ENCODE measurements at places on chromosomes 6 and 20.

DNA sequence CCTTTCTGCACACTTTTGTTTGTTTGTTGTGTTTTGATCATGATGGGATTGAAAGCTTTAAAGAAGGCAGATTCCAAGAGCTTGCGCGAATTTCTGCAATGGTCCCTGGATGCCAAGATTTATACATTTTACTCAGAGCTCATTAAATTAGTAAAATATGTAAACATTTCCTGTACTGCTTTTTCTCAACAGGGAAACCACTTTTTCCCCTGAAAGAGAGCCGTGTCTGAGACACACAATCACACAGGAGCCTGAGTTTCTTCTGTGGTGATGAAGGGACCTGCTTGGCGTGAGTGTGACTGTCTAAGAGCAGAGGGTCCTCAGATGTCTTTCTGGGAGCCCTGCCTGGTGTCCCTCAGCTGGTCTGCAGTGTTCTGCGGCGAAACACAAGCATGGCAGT is 12.1 kb upstream of the TAGAP start:
- DNase-seq = no peak

- DNase-seq = no peak
These were observed 26.6 kb downstream of the KCNK17 start for GRCh38 chr6:39287601-39288000.

DNA sequence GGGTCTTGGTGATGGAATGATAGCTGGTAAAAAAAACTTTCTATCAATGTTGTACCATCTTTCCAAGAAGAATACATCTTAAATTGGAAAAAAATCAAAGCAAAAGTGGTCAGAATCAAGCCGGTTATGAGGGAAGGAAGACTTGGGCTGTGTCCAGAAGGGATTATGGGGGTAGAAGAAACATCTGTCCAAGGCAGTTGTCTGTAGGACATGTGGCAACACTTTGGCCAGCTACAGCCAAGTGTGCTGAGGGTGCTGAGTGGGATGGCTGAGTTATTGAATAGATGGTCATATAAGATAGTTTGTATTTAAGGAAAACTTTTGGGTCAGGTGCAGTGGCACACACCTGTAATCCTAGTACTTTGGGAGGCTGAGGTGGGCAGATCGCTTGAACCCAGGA is 38.4 kb downstream of the INSM1 start:
- DNase-seq = no peak

DNA sequence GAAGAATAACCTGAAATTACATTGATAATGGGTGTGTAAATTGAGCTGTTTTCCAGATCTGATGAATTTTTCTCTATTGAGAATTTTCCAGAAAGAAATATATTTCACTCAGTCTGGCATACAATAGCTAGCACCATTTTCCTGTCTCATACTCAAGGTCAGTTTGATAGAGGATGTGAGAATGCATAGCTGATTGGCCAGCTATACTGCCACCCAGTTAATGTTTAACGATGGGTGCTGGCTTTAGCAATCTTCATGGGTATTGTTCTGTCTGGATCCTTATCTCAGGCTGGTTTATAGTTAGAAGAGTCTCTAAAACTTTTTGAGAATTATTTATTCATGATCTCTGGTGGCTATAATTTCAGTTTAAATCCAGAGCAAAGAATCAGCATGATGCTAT is 147.4 kb downstream of the HDGFL1 start:
- DNase-seq = no peak

- DNase-seq = no peak
These were observed 187.8 kb downstream of the SYNDIG1 start for GRCh38 chr20:24657196-24657595.

- DNase-seq = no peak
These were observed 341.7 kb downstream of the PRL start for GRCh38 chr6:21955053-21955595.

- no peak for DNase-seq
These were observed 3.6 kb downstream of the SOX4 start for GRCh38 chr6:21596949-21597682.

GRCh38 chr20:46276531-46276930 is 31.8 kb downstream of the CDH22 start:
- DNase-seq = no peak

GRCh38 chr6:22318404-22318803 is 21.6 kb upstream of the PRL start:
- no peak for DNase-seq

DNA sequence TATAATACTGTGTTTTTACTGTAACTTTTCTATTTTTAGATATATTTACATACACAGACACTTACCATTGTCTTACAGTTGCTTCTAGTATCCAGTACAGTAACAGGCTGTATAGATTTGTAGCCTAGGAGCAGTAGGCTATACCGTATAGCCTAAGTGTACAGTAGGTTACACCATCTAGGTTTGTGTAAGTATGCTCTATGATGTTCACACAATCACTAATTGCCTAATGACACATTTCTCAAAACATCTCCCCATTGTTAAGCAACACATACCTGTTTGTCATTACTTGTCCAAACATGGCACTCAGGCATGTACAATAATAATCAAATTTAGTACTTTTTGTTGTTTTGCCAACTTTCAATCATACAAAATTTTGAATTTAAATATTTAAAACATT is 757.3 kb downstream of the DOK5 start:
- DNase-seq = no peak

- DNase-seq = no peak
These were observed 57.6 kb downstream of the CBLN4 start for GRCh38 chr20:55947701-55948100.

DNA sequence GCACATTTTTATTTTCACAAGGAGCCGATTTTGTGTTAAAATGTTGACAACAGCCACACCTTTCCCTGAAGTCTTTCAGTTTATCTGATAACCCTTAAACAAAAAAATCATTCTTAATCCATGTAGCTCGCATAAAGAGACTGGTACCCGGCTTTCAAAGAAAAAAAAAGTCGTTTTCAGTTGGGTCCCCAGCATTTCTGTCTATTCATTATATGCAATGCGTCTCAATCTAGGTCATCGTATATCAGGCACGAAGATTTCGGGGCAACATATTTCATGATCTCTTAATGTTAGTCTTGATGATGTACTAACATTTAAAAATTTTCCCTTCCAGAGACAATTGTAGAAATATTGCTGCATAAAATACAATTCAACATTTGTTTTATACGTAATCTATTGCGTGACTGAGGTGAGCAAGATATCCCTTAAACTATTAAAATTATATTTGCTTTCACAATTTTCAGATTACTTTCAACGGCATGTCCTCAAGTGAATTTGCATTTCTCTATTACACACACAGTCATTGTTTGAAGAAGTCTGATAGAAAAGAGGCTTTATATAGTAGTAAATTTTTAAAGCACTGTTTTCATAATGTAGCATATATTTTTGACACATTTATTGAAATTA is 2.9 kb upstream of the TUBB2B start:
- DNase-seq = no peak

GRCh38 chr6:169539176-169539897 is 162.5 kb downstream of the WDR27 start:
- DNase-seq = no peak

DNA sequence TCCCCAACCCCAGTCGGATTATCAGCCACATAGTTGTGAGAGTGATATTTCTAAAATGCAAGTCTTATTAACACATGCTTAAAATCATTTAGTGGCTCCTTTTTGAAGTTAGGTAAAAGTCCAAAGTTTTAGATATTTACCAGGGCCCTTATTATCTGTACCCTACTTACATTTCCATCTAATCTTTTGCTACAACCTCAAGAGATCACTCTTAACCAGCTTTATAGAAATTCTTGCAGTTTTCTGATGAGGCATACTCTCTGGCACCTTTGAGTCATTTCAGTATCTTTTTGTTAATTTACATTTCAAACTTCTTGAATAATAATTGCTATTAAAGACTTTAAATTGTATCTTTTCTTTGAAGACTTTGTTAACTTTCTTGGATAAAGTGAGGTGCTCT is 453.3 kb downstream of the RFPL4B start:
- no peak for DNase-seq

DNA sequence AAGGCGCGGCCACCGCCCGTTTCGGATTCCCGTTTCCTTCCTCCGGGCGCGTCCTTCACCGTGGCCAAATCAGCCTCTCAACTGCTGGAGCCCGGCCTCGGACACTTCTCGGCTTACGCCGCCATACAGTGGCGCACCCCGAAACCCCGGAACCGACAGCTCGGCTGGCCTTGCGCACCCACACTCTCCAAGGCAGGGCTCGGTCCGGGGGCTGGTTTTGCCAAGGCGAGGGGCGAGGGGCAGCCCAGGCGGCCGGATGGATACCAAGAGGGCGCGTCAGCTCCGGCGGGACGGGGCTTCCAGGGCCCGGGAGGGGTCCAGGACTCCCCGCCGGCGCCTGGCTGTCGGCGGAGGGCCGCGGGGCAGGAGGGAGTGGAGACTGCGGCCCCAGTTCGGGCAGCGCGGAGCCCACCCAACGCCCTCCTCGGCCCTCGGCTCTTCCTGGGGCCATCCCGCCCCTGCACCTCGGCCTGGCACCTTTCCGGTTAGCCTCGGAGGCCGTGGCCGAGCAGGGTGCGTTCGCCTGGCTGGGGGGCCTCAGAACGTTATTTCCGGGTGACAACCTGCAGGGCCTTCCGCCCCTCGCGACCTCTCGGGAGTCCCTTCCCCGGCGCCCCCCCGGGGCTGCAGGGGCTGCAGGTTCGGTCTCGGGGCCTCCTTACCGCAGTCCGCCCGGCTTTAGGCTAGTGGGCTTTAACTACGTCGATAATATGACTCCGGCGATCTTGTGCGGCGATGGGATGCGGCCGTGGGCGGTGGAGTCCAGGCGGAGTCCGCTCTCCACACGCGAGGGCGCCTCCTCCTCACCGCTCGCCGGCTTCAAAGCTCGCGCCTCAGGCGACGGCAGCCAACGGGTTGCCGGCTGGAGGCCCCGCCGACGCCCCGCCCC is 697 bp upstream of the CEP43 start:
- DNase-seq = no peak

- DNase-seq = no peak
These were observed 36.3 kb downstream of the PPP1R3G start for GRCh38 chr6:5121479-5121878.

DNA sequence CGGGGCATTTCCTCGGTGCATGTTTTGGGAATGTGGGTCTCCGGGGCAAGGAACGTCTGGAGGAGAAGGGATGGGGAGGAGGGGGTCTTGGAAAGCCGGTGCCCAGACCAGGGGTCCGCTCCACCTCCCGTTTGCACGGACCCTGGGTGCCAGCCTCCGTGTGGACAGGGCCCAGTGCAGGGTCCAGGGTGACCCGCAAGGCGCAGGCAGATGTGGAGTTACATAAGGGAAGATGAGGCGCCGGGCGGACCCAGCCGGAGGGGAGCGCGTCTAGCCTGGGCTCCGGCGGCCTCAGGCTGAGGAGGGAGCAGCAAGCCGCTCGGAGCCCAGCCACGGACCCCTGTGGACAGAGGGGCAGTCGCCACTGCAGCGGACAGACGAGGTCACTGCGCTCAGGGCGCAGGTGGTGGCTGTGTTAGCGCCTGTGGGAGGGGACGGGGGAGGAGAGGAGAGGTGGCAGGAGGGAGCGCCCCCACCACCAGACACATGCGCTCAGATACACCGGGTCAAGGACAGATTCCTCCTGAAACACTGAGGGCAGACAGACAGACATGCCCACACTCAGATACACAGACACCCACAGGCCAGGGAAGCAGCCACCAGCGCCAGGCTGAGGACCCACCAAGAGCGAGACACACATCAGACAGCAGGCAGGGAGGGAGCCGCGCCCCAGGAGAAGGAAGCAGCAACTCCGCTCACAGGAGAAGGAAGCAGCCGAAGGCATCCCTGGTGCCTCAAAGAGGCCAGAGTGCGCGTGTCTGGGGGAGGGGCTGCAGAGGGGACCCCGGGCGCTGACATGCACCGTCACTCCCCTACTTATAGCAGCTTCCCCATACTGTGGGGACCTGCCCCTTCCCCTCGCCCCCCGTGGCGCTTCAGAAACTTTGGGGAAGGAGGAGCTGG is 839 bp upstream of the HRH3 start:
- no peak for DNase-seq

DNA sequence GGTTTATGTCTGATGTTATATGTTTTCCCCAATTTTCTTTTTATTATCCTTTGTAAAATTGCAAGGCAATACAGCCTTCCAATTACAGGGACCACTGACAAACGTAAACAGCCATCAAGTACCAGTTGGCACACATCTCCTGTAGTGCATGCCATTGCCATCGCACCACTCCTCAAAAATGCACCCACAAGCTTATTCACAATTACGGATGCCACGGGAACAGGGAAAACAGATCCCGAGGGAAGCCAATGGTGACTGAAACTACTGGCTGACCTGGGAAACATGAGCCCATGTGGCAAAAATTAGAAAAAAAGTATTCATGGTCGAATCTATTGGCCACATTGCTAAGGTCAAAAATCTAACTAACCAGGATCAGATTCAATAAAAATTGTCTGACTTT is 395.2 kb downstream of the PAX1 start:
- no peak for DNase-seq

DNA sequence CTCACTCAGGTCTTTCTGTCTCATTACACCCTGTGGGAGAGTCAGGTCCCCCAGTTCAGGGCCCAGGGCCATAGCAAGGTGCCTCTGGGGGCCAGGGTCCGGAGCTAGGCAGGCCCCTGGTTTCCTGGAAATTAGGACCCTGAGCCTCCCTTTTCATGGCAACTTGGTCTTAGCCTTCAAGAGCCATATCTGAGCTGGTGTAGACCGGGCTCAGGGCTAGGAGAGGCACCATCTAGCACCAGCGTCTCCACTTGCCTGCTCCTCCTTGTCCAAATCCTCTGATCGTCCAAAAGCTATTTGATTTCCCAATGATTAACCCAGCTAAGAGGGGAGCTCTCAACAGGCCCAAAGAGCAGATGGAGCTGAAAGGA is 5.6 kb downstream of the MDFI start:
- DNase-seq = no peak

- no peak for DNase-seq
These were observed 106.9 kb downstream of the TFAP2B start for GRCh38 chr6:50925548-50925947.

- DNase-seq = no peak
These were observed 106.8 kb upstream of the NUP153 start for GRCh38 chr6:17813542-17813941.

DNA sequence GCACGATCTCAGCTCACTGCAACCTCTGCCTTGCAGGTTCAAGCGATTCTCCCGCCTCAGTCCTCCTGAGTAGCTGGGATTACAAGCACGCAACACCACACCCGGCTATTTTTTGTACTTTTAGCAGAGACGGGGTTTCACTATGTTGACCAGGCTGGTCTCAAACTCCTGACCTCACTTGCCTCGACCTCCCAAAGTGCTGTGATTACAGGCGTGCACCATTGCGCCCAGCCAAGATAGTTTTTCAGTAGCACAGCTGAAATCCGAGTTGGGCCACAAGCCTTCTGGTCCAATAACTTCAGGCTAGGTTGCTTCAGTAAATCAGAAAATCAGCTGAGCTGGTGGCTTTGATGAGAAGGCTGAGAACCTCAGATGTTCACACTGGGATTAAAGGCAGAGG is 65.7 kb downstream of the TRAM2 start:
- DNase-seq = no peak
